Body of pancreas (tissue), 4 donors: ENCODE measurements at places on chromosomes 4 and X. TPM values are rescaled to one million over a fixed set of nuclear protein-coding genes. Genes with fewer than 3 reads are reported as not detected.

The GUCY1B1 gene
- total RNA-seq, result 11.9 TPM

- H3K27me3 ChIP-seq, result no peaks in the 10 kb centered on the region
- no peak overlapping the region for H3K27ac ChIP-seq
- no peak overlapping the region for H3K4me3 ChIP-seq
- DNase-seq, result no peak
- H3K36me3 ChIP-seq, result no peaks in the 10 kb centered on the region
- no peaks in the 10 kb centered on the region for H3K4me1 ChIP-seq
These were observed 508.9 kb upstream of the FTHL17 start for GRCh38 chrX:31580726-31581125.

DNA sequence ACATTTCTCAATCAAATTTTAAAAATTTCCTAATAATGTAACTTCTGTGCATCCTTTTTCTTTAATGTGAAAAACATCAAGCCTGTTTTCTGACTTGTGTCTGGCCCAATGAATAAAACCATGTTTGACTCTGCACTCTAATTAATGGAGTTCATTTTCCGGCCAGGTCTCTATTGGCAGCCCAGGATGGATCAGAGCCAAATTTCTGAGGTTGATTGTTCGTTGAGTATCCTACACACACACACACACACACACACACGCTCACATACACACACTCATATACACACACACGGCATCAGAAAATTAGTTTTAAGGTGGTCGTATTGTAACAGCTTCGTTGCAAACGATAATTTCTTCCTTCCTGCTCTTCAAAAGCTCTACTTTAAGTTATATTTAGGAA lies 28.9 kb upstream of the TLL1 start:
- H3K27ac ChIP-seq, result no peak overlapping the region
- no peaks in the 10 kb centered on the region for H3K27me3 ChIP-seq
- no peak overlapping the region for H3K4me3 ChIP-seq
- no peak for DNase-seq
- H3K4me1 ChIP-seq, result no peaks in the 10 kb centered on the region

DNA sequence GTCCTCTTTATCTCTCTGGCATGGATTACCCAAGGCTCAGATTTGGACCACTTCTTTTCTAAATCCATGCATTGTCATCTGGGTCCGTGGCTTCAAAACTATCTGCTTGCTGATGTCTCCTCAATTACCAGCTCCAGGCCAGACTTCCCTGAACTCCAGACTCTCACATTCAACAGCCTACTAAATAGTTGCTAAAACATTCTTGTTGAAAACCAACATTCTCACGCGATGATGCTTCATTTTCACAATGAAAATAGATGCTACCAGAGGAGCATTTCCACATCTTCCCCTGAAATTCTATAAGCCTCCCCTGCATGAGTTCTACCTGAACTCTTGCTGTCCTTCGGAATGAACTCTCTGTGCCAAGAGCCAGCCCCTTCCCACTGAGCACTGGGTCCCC lies 5.2 kb upstream of the TLR6 start:
- H3K27ac ChIP-seq, result no peak overlapping the region
- no peaks in the 10 kb centered on the region for H3K36me3 ChIP-seq
- no peaks in the 10 kb centered on the region for H3K27me3 ChIP-seq
- peaks cover 8% of the 10 kb centered on the region for H3K4me1 ChIP-seq
- no peak for DNase-seq

- H3K27me3 ChIP-seq, result no peaks in the 10 kb centered on the region
- no peak overlapping the region for H3K4me3 ChIP-seq
- no peak overlapping the region for H3K27ac ChIP-seq
- no peaks in the 10 kb centered on the region for H3K36me3 ChIP-seq
- no peaks in the 10 kb centered on the region for H3K4me1 ChIP-seq
- DNase-seq, result no peak
These were observed 28.5 kb downstream of the CAMK2D start for GRCh38 chr4:113732967-113733527.

DNA sequence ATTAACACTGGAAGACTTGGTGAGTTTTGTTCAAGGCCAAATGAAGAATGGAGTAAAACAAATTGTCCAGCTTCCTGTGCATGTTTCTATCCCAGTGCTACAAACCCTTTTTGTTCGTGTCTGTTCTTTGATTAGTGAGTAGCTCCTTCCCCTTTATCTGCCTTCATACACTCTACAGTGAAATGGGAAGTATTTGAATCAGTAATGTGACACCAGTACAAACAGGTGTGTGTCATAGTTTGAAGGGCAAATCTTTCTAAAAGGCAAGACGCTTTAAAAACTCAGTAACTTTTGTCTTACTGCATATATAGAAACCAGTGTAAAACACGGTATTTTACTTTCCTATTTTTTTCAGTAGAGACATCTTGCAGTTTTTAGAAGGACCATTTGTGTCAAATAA lies 5.9 kb downstream of the ARHGEF38 start:
- H3K27ac ChIP-seq, result peak overlapping the region; percentile 54
- no peak overlapping the region for H3K4me3 ChIP-seq
- DNase-seq, result no peak
- H3K4me1 ChIP-seq, result peaks cover 78% of the 10 kb centered on the region
- no peaks in the 10 kb centered on the region for H3K36me3 ChIP-seq

The DCAF12L1 gene
- total RNA-seq, result not detected

GRCh38 chr4:68291256-68291655 lies 45.8 kb upstream of the TMPRSS11B start:
- no peak overlapping the region for H3K4me3 ChIP-seq
- H3K27me3 ChIP-seq, result no peaks in the 10 kb centered on the region
- no peak for DNase-seq
- H3K4me1 ChIP-seq, result peaks cover 6% of the 10 kb centered on the region
- no peaks in the 10 kb centered on the region for H3K36me3 ChIP-seq

DNA sequence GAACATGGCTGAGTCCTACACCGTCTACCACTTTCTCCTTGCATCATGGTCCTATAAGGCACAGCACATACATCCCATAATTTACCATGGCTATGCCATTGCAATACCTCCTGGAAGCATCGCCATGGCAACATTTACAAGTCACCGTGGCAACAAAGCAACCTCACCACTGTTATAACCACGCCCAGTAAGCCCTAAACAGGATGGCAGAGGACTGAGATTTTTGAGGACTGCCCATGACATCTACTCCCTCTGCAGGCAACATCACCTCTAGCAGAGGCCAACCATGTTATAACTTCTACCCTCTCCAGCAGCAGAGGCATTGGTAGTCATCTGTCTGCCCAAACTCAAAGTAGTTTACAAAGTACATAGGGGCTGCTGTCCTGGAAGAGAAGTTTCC lies 29.7 kb downstream of the BCOR start:
- no peak overlapping the region for H3K27ac ChIP-seq
- H3K4me1 ChIP-seq, result no peaks in the 10 kb centered on the region
- no peaks in the 10 kb centered on the region for H3K27me3 ChIP-seq
- H3K4me3 ChIP-seq, result no peak overlapping the region
- H3K36me3 ChIP-seq, result no peaks in the 10 kb centered on the region

DNA sequence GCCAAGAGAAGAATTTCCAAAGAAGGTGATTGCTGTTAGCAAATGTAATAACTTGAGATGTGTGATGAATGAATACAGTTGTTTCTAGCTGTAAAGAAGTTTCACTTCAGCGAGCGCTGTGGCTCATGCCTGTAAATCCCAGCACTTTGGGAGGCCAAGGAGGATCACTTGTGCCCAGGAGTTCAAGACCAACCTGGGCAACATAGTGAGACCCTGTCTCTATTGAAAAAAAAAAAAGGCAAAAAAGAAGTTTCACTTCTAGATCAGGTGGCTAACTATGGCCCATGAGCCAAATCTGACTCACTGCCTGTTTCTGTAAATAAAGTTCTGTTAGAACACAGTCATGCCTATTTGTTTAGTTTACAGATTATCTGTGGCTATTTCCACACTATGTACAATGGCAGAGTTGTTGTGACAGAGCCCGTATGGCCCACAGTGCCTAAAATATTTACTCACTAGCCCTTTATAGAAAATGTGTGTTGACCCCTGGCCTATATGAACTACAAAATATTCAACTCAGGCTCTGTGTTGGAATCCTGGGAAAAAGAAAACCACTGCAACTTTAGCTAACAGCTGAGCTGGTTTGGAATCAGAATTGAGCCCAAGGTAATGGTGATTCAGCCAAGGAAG lies 54.1 kb upstream of the PRPS1 start:
- peak; percentile 29 for DNase-seq
- H3K27me3 ChIP-seq, result no peaks in the 10 kb centered on the region
- no peak overlapping the region for H3K4me3 ChIP-seq
- H3K36me3 ChIP-seq, result no peaks in the 10 kb centered on the region
- peaks cover 7% of the 10 kb centered on the region for H3K4me1 ChIP-seq

DNA sequence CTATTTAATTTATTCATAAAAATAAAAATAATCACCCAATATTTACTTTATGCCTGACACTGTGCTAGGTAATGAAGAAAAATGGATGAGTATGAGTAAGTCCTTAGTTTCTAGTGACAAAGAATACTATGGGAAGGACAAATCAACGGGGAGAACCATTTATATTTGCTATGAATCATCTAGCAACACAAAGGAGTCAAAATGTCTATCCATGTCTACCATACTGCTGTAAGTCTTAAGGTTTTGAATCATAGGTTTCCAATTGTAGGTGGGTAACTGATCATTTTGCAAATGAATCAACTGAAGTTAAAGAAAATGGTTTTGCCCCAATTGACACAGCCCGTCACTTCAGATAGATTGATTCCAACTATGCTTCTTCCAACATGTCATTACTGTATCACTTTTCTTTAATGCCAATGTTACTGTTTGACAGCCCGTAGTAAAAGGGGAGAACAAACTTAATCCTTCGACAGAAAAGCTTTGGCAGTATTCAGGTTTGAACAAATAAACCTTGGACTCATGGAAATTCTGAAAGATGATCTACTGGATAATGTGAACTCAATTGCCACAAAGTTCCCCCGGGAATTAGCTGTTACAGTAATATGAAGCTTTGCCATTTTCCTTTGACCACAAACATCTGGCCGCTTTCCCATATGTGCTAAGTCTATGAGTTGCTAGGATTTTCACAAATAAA lies 3.2 kb downstream of the TDO2 start:
- no peak overlapping the region for H3K4me3 ChIP-seq
- no peaks in the 10 kb centered on the region for H3K36me3 ChIP-seq
- no peak overlapping the region for H3K27ac ChIP-seq
- peaks cover 13% of the 10 kb centered on the region for H3K4me1 ChIP-seq

The CFAP47 gene
- 0.78 TPM for total RNA-seq

- no peak overlapping the region for H3K27ac ChIP-seq
- H3K4me1 ChIP-seq, result no peaks in the 10 kb centered on the region
- no peaks in the 10 kb centered on the region for H3K27me3 ChIP-seq
- DNase-seq, result no peak
- H3K36me3 ChIP-seq, result no peaks in the 10 kb centered on the region
- H3K4me3 ChIP-seq, result no peak overlapping the region
These were observed 536.4 kb upstream of the ADGRL3 start for GRCh38 chr4:60663769-60664168.
